Stimulated activated CD4-positive, alpha-beta T cell treated with anti-CD3 and anti-CD28 coated beads, Interleukin-15, amount 100 ng/mL, for 1 hour (primary cell): ENCODE measurements at places on chromosomes 11 and 22.

GRCh38 chr22:20448630-20449029, 11.0 kb upstream of the SCARF2 start:
- DNase-seq: no peak

DNA sequence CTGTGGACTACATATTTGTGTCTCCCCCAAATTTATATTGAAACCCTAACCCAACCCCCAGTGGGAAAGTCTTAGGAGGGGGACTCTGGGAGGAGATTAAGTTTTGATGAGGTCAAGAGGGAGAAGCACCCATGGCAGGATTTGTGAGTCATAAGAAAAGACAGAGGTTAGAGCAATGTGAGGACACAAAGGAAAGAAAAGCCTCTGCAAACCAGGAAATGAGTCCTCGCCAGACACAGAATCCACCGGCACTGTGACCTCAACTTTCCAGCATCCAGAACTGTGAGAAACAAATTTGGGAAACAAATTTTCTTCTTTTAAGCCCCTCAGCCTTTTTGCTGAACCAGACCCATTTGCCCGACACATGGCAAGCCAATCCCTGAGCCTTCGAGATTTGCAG, 397.0 kb downstream of the NTM start:
- DNase-seq: no peak

DNA sequence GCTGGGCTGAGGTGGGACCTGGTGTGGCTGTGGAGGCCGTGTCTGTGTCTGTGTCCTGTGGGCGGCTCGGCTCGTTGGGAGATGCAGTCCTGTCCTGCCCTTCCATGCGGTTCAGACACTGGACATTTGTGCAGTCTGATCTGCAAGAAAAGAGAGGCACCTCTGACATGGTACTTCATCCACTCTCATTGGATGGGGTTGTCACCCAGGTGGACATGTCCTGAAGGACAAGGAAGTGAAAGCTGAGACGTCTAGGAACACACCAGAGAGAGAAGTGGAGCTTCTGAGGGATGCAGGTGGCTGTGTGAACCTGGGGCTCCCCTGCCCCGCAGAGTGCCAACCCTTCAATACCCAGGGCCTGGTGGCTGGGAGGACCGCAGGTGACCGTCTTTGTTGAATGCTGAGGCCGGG, 18.4 kb downstream of the TBX1 start:
- no peak for DNase-seq

DNA sequence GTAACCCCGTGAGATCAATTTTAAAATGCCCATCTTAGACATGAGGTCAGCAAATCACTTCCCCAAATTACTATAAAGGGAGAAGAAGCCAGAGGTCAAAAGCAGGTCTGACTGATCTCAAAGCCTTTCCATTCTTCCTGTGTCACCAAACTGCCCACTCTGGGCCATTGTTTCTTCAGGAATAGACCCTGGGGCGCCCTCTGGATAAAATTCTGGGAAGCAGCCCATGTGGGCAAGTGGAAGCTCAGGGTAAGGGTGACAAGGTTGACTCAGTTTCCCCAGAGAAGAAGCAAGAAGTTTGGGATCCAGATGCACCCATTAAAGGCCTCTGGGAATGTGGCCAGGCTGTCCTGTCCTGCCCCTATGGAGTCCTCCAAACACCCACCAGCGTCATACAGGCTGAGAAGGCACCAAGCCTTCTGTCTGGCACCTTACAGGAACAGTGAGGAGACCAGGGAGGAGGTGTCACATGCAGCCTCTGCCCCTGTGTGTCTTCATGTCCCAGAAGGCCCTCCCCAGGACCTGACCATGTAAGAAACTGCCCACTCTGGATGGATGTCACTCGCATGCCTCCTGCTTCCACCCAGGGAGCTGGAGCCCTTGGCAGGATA, 50.1 kb downstream of the CHST1 start:
- no peak for DNase-seq

GRCh38 chr22:36505998-36506635, 723 bp downstream of the FOXRED2 start:
- no peak for DNase-seq

DNA sequence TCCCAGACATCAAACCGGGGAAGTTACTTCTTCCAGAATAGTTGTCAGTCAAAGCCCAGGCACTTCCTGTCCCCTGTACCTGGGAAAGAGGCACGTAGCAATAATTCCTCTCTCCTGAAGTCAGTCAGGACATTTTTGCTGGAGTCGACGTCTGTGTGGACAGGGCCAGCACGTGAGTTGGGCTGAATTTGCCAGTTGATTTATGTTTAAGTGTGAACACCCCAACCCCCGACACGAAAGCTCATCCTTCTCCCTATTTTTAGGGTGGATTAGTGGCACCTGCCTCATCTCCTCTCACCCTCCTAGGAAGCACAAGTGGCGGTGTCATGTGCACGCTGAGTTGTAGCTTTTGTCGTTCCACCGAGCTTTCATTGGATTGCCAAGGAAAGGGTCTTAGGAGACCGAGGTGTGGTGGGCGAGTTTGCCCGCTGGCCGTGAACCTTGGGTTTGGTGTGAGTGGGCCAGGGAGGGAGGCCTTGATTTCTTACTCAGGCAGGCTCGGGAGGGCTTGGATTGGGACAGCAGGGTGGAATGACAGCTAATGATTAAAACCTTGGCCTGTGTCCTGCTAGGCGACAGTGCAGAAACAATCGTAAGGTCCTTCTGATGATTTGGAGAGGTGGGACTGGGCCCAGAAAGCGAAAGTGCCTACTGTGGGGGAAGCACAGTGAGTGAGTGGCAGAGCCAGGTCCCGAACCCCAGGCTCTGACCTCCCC, 87.0 kb upstream of the CRYBB3 start:
- DNase-seq: no peak

- no peak for DNase-seq
Measured at GRCh38 chr11:94553938-94554337, 10.2 kb downstream of the FUT4 start.

DNA sequence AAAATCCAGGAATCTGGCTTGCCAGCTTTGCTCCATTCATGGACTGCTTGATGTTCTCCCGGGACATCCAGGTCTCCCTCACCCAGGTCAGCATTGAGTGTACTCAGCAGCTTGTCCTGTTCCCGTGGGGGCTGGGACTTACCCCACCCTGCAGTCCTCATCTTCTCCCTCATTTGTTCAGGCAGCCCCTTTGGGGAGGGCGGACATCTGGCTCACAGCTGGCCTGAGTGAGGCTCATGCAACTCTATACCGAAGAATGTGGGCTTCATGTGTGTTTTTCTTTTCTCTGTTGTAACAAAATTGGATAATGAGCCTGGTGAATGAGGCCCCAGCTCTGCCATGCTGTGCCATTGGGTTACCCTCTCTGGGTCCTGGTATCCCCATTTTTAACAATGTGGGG, 227.7 kb upstream of the TENM4 start:
- no peak for DNase-seq

- no peak for DNase-seq
Measured at GRCh38 chr11:127226949-127227348, 226.4 kb upstream of the KIRREL3 start.
